ENCODE measurements at places on chromosomes 5 and 9.

DNA sequence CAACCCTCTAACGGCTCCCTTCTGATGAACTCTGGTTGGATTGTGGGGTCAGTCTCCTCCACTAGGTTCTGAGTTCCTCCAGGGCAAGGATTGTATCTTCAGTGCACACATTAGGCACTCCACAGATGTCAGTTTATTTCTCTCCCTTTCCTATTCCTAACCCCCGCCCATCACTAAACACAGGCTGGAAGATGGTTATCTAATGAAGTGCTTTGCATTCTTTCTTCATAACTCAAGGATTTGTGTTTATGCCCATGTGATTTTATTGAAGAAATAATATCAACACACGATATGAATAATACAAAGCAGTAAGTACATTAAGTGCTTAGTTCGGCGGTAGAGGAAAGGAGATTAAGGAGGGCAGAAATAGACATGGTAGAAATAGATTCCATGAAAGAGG lies 4.4 kb upstream of the CREBRF start:
- no peak for DNase-seq

DNA sequence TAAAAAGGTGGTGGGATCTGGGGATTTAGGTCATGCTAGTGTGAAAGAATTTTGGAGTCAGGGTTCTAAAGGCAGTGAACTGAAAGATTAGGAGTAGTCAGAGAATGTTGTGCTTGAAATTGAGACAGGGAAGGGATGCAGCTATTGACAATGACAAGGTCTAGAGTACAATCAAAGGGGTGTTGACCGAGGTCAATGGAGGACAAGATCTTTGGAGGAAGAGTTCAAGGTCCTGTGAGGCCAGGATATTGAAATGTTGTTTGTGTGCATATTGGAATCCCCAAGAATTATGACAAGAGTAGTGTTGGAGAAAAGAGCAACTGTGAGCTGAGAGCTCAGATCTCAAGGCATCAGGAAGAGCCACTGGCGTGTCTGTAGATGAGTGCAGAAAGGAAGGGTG lies 116.9 kb downstream of the RASGRF2 start:
- no peak for DNase-seq

GRCh38 chr5:32182463-32183063 lies 8.4 kb upstream of the GOLPH3 start:
- no peak for DNase-seq

- no peak for DNase-seq
Observed at GRCh38 chr9:16515207-16515606, 355.3 kb downstream of the BNC2 start.

DNA sequence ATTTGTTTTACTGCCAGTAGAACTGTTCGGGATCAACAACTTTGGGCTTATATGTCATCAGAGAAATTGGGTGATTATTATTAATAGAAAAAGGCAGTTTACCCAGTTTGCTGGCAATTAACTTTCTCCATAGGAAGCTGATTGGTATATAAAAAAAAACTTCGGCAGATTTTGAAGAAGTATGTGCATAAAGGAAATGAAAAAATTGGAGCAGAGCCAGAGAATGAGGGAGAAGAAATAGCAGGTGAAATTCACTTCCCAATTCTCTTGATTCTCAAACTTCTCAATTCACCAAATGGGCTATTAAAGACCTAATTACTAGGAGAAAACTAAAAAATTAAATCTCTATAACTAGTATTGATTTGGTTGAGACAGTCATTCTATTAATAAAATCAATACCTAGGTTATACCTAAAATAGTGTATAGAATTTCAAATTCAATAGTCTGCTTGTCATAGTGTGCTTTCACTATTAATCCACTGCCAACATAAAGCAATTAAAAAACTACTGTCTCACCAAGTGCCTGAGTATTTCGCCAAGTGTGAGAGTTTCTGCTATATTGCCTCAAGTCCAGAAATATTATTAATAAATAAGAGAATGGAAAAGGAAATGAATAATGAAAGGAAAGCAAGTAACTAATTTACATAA lies 47.5 kb downstream of the STX17 start:
- DNase-seq: no peak

- DNase-seq: no peak
Observed at GRCh38 chr9:91006046-91006445, 204.4 kb downstream of the SYK start.

DNA sequence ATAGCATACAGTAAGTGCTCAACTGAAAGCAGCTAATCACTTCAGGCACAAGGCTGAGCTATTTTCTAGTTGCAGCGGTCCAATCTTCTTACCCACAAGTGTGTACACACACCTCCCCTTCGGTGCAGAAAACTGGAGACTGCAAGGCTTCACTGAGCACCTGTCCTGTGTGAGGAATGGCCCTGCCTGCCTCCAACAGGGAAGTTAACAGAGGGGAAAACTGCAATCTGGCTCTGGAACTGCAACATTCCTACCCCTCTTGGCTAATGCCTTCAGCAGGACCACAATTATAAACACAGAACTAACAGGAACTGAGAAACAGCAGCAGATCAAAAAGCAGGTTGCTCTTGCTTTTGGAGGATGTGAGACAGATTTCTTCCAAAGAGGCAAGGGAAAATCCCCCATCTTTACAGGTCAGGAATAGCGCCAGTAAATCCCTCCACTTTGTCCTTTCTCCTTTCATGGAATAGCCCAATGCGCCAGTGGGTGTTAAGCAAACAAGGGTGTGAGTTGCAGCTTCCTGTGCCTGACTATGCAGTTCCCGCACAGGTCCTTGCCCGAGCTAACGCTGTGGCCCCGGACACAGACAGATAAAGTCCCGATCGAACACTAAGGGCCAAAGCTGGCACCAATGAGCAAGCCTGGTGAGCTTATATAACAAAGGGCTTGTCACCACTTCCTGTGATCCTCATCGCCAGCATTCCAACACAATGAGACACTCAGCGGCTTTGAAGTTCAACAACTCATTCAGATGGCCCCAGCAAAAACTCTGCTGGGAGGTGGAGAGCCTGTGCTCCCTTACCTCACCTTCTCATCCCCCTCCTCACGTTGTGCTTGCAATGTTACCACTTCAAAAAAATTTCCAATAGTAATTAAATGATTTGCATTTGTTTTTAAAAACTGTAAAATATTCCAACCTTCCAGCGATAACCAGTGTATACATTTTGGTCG lies 21.5 kb downstream of the SHB start:
- no peak for DNase-seq

GRCh38 chr5:126568206-126568755 lies 26.7 kb downstream of the ALDH7A1 start:
- DNase-seq: no peak

DNA sequence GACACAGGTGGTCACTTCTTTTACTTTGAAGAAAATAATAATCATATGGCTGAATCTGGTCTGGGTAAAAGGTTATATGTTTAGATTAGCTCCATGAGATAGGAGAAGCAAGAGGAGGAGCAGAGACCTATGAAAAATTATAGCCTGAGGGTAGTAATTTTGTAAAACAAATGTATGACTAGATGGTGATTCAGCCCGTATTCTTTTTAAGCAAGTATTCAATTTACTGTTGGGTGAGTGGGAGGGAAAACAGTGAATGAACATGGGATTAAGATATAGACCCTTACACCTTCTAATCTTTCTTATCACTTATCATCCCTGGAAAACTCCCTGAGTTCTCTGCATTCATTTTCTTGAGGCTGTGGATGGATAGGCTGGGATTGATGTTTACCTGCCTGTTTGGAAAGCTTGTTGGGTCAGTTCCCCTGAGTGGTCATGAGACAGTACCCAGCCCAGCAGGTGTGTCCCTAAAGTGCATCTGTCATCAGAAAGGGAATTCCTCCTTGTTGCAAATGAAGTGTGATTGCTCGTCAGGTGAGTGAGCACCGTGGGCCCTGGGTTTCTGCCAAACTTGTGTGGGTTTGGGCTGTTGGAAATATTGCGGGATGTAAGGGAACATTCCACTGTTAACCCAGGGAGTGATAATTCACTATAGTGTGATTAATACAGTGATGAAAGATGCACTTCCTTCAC lies 101.2 kb upstream of the GDNF start:
- DNase-seq: no peak

GRCh38 chr9:137480686-137481683 lies 21.9 kb upstream of the NSMF start:
- DNase-seq: no peak

- DNase-seq: no peak
Observed at GRCh38 chr5:174567506-174568141, 156.8 kb upstream of the MSX2 start.

- no peak for DNase-seq
Observed at GRCh38 chr9:7246917-7247522, 489.2 kb downstream of the KDM4C start.

- DNase-seq: no peak
Observed at GRCh38 chr5:175098301-175098700, 345.7 kb downstream of the DRD1 start.

DNA sequence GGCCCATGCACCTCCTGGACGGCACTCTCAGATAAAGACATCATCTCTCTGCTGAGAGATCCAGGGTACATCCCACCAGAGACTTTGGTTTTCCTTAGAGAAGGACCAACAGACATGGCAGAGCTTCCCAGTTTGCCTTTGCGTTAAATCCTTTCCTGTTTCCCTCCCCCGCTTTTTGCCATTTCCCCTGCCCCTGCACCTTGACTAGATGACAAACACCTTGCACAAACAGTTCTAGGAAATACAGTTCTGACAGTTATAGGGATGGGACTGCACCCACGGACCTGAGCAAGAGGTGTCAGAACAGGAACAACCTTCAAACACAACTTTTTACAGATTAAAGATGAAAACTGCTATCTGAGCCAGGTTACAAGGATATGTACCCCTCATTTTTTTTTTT lies 288.9 kb downstream of the MSX2 start:
- no peak for DNase-seq

GRCh38 chr5:58240322-58240721 lies 219.6 kb downstream of the PLK2 start:
- no peak for DNase-seq

GRCh38 chr5:169160405-169160901 lies 140.5 kb downstream of the SLIT3 start:
- DNase-seq: no peak

DNA sequence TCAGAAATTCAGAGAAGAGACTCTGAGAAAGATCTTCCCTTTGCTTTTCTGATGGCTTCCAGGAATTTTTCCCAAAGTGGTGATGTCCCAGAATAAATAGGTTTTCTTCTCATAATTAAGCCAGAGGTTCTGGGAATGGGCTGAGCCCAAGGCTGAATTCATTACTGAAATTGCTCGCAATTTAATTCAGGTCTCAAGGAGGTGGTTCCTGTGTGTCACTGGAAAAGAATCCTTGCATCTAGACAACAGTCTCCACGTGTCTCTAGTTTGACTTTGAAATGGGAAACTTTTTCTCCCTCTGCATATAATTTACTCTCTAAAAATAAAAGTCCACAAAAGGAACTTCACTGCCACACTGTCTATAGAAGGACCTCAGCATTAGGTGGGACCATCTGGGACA lies 27.8 kb upstream of the STX17 start:
- no peak for DNase-seq

DNA sequence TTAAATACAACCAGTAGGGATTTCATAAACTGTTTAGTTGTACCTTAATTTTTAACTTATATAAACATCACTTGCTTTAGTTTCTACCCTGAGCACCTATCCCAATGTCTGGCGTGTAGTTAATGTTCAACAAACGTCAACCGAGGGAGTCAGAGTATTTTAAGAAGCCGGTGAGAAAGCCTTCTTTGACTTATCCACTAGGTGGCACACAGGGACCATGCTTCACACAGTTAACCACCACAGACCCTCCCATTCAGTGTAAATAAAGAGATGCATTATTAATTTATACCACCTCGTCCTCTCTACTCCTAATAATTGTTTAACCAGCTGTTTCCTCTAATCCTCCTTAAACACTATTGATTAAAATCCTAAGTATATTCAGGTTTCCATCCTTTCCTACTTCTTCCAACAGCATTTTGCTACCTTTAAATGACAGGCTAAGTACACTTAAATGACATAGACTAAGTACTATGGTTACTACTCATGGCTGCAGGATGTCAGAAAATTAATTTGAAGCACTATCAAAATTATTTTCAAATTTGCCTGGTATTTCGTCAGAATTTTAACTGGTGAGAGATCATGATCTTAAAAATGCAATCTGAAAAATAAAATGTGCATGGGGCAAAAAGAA lies 2.3 kb downstream of the HAPLN1 start:
- no peak for DNase-seq

DNA sequence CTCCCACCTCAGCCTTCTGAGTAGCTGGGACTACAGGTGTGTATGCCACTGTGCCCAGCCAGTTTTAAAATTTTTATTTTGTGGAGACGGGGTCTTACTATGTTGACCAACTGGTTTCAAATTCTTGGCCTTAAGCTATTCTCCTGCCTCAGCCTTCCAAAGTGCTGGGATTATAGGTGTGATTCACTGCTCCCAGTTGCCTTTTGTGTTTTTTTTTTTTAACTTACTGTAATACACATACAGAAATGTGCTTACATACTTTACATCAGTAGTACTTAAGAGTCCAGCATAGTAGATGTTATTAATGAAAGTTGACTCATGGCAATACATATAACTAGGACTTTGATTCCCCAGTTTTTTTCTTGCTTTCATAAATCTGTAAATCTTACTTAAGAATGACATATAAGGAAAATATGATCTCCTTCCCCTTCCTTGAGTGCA lies 4.7 kb downstream of the MAN2A1 start:
- DNase-seq: no peak

GRCh38 chr5:98535901-98536300 lies 237.6 kb upstream of the RGMB start:
- DNase-seq: no peak

- no peak for DNase-seq
Observed at GRCh38 chr5:131783874-131784273, 12.9 kb downstream of the FNIP1 start.

DNA sequence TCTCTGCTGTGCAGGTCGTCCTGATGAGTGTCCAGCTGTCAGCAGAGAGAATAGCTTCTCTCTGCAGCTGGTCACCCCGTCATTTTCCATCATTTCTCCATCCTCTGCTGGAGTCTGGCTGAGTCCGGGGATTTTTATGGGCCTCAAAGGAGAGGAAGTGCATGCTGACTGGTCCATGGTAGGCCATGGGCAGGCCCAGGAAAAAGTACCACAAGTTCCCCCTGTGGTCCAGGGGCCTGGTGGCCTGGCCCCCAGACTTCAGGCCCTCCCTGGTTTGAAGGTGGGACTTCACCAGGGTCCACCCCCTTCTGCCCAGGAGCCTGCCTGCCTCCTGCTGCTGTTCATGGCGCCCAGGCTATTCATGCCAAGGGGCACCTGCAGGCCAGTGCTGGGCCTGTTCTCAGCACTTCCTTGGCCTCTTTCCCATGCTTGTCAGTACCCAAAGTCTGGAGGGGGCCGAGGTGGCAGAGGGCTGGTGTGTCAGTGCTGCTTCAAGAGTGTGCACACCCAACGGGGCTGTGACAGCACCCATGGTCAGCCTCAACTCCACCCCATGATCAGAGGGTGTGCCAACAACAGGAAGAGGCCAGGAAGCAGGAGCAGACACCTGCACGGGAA lies 7.3 kb upstream of the MTMR12 start:
- DNase-seq: no peak

DNA sequence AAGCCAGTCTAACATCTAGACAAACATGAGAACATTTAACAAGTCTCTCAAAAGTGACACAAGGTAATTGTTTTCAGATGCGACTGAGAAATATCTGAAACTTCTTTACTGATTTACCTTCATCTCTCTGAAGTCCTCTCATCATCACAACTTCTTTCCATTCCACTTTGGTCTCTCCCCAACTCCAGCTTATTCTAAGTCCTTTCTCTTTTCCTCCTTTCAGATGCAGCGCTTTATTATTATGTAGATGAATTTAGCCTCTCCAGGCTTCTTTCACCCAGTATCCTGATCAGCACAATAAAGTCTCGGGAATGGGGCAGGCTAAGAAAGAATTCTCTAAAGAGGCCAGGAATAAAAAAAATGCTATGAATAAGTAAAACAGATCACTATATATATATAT lies 128.0 kb downstream of the KCTD16 start:
- no peak for DNase-seq

GRCh38 chr9:101408374-101409078 lies 9.9 kb downstream of the ZNF189 start:
- DNase-seq: no peak
